ENCODE measurements at places on chromosomes 16 and 17. TPM values are rescaled to one million over a fixed set of nuclear protein-coding genes. Genes with fewer than 3 reads are reported as not detected.
A peak's percentile ranks its signal among the peaks of the same experiment; 100 is the strongest.

Gene GSG1L2
- total RNA-seq = not detected

Gene SCIMP
- total RNA-seq = not detected

Gene PIRT
- not detected for total RNA-seq

GRCh38 chr16:29994600-29995323 lies 655 bp downstream of the HIRIP3 start:
- peaks cover 52% of the 10 kb centered on the region for H3K36me3 ChIP-seq
- peaks cover 38% of the 10 kb centered on the region for H3K4me1 ChIP-seq
- no peaks in the 10 kb centered on the region for H3K27me3 ChIP-seq
- H3K27ac ChIP-seq = peak overlapping the region; percentile 96
- peak; percentile 70 for DNase-seq
- H3K4me3 ChIP-seq = peak overlapping the region; percentile 98

DNA sequence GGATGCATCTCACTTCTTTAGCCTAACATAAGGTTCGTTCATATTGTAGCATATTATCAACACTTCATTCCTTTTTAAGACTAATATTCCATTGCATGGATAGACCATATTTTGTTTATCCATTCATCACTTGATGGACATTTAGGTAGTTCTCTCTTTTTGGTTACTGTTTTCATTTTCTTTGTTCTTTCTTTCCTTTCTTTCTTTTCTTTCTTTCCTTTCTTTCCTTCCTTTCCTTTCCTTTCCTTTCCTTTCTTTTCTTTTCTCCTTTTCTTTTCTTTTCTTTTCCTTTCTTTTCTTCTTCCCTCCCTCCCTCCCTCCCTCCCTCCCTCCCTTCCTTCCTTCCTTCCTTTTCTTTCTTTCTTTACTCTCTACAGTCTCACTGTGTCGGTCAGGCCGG lies 24.2 kb downstream of the PLCG2 start:
- H3K4me1 ChIP-seq = peaks cover 26% of the 10 kb centered on the region
- H3K27me3 ChIP-seq = no peaks in the 10 kb centered on the region
- no peak overlapping the region for H3K4me3 ChIP-seq

GRCh38 chr17:44655983-44656710 lies at the start of gene MEIOC:
TSS of gene MEIOC (plus strand) at chr17:44656468. CDS start at chr17:44656614, 146 bp downstream.
- DNase-seq = no peak
- peaks cover 33% of the 10 kb centered on the region for H3K27me3 ChIP-seq
- no peak within 1 kb of the TSS for H3K27ac ChIP-seq
- H3K4me1 ChIP-seq = no peaks in the 10 kb centered on the region
- H3K4me3 ChIP-seq = peak within 1 kb of the TSS; percentile 65

GRCh38 chr16:4324492-4325252 lies 8.8 kb downstream of the GLIS2 start:
- H3K4me1 ChIP-seq = peaks cover under 1% of the 10 kb centered on the region
- H3K27ac ChIP-seq = no peak overlapping the region
- peaks cover 13% of the 10 kb centered on the region for H3K27me3 ChIP-seq
- no peak overlapping the region for H3K4me3 ChIP-seq
